ENCODE measurements at places on chromosomes 5 and 9.
A peak's percentile ranks its signal among the peaks of the same experiment; 100 is the strongest.

DNA sequence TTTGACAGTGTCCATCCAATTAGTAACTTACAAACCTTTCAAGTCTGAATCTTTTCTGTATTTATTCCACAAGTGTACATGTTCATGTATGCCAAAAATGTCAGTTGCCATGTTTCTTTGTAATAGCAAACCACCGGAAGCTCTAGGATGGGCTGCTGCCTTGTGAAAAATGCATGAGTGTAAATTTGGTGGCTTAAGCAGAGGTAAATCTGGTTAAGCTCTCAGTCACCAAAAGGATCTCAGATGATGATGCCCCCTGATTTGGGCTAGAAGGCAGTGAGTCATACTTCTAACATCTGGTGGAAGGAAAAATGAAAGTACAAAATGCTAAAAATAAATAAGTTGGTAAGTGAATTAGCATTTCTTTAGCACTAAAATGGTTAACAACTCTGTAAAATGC is 567.5 kb downstream of the ELAVL2 start:
- no peak for DNase-seq

DNA sequence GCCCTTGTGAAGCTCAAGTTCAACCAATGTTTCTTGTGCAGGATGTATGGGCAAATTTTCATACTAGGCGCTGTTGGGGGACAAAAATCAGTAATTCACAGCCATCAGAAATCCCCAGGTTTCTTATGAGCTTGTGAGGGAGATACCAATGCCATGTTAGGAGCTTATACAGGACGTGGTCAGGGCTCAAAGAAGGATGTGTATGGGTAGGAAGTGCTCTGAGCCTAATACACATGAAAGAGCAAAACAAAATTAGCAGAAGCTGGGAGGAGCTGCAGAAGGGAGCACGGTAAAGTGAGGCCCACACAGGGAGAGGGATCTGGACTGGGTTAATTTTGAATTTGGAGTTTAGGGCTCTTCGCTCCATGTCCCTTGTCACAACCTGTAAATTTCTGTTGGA is 114.6 kb upstream of the MAP3K1 start:
- DNase-seq = no peak

- no peak for DNase-seq
Observed at GRCh38 chr9:15354713-15355112, 47.7 kb upstream of the TTC39B start.

GRCh38 chr5:33415811-33416354 is 24.9 kb upstream of the TARS1 start:
- DNase-seq = peak; percentile 21

- DNase-seq = no peak
Observed at GRCh38 chr9:83422527-83422926, 115.7 kb downstream of the FRMD3 start.

DNA sequence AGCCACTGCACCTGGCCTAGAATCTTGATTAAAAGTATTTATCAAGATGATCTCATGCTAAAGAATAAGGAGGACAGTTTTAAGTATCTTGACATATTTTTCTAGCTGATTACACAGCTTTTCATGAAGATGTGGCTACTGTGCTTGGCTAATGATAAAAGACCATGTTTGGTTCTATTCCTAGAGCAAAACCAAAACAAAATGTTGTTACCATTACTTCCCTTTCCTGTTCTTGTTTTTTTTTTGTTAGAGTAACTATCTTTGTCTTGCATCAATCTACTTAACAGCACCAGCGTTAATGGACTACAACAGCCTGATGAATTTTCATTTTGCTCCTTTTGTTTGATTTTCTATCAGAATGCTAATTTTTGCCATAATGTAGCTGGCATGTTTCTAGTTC is 86.2 kb upstream of the DHFR start:
- no peak for DNase-seq

GRCh38 chr5:179319741-179320281 is 25.4 kb downstream of the ADAMTS2 start:
- no peak for DNase-seq

GRCh38 chr9:14221119-14221518 is 92.8 kb downstream of the NFIB start:
- no peak for DNase-seq

GRCh38 chr9:103789686-103790085 is 304.4 kb upstream of the SMC2 start:
- no peak for DNase-seq

GRCh38 chr5:174655351-174655750 is 69.0 kb upstream of the MSX2 start:
- no peak for DNase-seq

- peak; percentile 17 for DNase-seq
Observed at GRCh38 chr5:134902071-134902801, 2.7 kb upstream of the PCBD2 start.

GRCh38 chr9:136521537-136521936 is 24.3 kb downstream of the NOTCH1 start:
- DNase-seq = peak; percentile 35

GRCh38 chr5:159133041-159133741 is 33.5 kb upstream of the EBF1 start:
- DNase-seq = peak; percentile 81

DNA sequence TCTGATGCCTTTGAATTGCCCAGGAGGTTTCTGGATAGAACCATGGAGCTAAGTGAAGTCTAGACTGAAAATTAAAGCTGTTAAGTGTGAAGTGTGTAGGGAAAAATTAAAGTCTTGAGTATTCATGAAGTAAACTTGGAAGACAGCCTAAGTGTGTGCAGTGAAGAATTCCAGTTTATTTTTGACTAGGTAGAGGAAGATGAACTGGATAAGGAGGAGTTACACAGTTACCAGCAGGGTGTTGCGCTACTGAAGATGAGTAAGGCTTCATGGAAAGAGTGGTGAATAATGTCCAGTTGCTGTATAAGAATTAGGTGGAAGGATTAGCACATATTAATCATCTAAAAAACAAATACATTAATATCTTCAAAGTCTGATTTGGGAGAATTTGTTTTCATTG is 5.7 kb upstream of the CHD1 start:
- no peak for DNase-seq

GRCh38 chr9:22098643-22099332 is 89.7 kb upstream of the CDKN2B start:
- DNase-seq = peak; percentile 46

GRCh38 chr5:159897786-159898393 is 18.4 kb upstream of the ADRA1B start:
- no peak for DNase-seq

GRCh38 chr9:73667749-73668148 is 516.1 kb downstream of the ANXA1 start:
- DNase-seq = no peak

GRCh38 chr5:84870369-84870768 is 485.7 kb upstream of the EDIL3 start:
- no peak for DNase-seq

- DNase-seq = no peak
Observed at GRCh38 chr5:133441166-133441815, 171.1 kb downstream of the FSTL4 start.

- no peak for DNase-seq
Observed at GRCh38 chr5:52504584-52505240, 283.0 kb upstream of the ITGA1 start.
